ENCODE measurements at places on chromosomes 6 and 20.

DNA sequence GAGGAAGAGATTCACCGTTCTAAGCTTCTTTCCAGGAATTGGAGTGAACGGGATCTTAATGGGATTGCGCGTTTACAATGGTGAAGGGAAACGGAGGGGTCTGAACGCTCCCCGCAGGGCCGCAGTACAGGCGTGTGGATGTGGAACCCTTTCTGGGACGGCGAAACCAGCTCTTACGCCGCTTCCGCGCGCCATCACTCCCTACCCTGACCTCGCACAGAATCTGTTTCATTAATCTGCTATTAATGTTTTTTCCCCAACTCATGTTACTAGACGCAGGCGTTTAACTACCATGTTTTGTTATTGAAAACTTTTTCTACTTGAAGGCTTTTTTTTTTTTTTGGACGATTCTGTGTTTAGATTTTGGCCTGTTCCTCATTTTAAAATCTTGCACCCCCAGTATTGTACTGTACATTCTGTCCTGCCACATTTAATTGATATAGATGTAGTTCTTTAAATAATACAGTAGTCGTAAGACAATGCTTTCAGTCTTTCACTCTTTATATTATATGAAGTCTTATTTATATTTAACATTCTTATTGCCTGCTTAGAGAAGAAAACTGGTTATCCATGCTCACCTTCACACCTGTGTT is 696 bp upstream of the SUPT3H start:
- DNase-seq, result no peak

DNA sequence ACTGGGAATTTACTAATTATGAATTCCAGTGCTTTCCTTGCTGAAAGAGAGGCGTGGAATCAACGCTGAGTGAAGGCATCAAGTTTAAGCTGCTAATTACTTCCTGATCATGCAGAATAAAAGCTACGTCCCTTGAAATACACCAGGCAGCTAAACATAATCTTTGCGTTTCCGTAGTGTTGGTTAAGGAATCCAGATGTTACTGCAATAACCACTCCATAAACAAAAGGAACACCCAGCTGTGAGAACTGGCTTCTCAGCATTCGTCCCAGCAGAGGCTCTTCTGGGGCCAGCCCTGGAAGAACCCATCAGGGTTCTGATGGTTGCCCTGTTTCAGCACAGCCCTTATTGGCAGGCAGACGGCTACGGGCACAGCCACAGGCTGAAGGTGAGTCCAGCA is 111.4 kb downstream of the CDH26 start:
- DNase-seq, result no peak

GRCh38 chr6:129679275-129679674 is 30.7 kb downstream of the ARHGAP18 start:
- DNase-seq, result no peak

- no peak for DNase-seq
Observed at GRCh38 chr6:111205502-111205901, 118.2 kb downstream of the SLC16A10 start.

DNA sequence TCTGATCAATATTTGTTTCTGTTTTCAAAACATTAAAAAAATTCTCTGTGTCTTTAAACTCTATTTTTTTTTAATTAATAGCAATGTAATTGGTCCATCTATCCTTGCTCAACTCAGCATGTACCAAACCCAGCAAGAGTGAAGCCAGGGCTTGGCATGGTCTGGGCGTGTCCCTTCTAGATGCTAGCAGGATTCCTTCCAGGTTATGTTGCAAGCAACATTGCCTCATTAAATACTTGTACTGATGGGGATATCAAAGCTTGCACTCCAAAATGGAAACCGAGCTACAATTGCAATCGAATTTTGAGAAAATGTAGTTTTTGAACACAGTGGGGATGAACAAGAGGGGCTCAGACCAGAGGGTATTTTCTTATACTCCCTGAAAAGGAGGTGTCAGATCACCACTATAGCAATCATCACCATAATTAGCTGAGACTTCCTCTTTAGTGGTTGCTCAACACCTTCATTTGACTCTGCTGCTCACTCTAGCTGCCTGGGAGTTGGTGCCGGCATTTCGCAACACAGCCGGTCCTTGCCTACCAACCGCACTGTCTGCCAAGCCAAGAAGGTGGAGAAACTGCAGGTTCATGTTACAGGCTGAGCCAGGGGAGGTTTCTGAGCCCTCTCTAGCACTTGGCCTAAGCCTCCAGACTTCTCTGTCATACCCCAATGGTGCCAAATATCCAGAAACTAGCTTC is 67.8 kb upstream of the RALGAPA2 start:
- DNase-seq, result no peak

All from WERI-Rb-1 (cell line).